ENCODE measurements at places on chromosomes 12 and 14.
A peak's percentile ranks its signal among the peaks of the same experiment; 100 is the strongest.

- no peak for DNase-seq
Measured at GRCh38 chr14:51780741-51781140, 79.7 kb upstream of the GNG2 start.

DNA sequence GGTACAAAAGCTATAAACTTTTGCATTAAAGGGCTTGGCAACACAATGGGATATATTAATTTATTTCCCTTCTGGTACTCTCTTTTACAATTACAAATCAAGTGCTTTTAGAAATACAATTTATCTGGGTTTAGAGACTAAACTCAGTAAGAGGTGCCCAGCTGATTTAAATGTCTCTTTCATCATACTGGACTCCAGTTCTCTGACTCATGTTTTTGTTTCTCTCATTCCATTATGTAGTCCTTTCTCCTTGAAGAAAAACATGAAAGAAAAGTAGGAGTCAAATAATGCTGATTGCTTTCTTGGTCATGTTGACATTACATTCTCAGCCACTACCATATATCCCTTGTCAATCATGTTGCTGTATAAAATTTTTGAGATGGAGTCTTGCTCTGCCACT is 36.3 kb upstream of the CFL2 start:
- DNase-seq, result peak; percentile 37

- no peak for DNase-seq
Measured at GRCh38 chr14:32256576-32256975, 53.5 kb upstream of the RNU6-8 start.

DNA sequence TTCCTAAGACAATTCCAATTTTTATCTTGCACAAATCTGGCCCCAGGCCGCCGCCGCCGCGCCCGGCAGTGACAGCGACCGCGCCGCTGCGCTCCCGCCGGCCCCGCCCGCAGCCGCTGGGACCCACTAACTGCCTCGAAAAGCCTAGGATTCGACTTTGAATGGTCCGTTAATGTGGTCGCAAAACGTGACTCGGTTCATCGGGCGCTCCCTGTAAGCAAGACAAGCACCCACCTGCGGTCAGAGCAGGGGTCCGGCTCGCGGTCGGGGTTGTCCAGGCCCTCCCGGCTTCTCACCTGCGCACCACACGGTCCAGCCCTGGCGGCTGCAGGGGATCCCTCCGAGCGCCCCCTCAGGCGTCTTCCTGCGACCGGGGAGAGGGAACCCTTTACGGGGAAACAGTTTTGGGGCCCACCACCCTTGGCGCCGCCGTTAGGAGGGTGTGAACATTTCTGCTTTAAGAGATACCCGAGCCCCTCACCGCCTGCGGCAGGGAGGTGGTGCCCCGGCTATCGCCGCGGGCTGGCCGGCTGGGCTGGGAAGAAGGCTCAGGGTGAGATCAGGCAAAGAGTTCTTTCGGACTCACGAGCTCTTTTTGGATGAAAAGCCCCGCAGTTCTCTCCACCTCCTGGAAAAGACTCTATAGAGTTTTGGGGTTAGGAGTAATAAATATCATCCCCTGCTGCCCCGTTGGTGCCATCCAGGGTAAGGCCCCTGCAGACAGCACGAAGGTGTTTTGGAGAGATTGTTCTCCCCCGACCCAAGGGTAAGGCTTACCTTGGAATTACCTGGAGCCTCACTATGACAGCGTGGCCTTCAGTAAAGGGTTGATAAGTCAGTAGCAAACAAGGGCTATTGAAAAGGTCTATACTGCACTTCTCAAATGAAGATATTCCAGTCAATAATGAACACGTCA is 13.6 kb upstream of the FOXJ2 start:
- DNase-seq, result no peak

DNA sequence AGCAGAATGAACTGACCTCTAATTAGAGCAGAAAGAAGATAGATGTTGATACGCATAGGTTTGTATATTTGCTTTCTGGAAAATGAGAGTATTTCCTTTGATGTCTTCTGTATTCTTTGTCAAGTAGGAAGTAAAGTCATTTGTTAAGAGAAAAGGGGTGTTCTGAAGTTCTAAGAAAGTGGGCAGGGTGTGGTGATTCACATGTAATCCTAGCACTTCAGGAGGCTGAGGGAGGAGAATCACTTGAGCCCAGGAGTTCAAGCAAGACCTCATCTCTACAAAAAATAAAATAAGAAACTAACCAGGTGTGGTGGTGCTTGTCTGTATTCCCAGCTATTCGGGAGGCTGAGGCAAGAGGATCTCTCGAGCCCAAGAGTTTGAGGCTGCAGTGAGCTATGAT is 2.8 kb downstream of the RHNO1 start:
- DNase-seq, result no peak

- DNase-seq, result no peak
Measured at GRCh38 chr12:102454808-102455760, 25.3 kb downstream of the IGF1 start.

DNA sequence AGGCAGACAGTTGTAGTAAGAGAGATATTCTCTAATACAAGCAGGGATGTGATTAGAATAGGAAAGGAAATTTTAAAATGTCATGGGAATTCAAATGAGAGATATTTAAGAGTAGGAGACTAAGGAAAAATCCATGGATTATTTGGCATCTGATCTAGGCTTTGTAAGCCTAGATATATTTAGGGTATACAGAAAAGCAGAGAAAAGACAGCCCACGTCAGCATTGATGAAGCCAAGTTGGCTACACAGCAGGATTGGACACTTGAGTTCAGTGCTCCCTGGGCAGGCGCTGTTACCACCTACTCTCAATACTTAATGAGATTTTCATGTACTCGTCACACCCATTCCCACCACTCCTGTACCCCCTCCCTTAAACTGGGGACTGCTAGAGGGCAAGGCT is 1.7 kb upstream of the KCNJ8 start:
- no peak for DNase-seq

GRCh38 chr12:56716933-56717880 is 7.9 kb downstream of the NACA start:
- no peak for DNase-seq

DNA sequence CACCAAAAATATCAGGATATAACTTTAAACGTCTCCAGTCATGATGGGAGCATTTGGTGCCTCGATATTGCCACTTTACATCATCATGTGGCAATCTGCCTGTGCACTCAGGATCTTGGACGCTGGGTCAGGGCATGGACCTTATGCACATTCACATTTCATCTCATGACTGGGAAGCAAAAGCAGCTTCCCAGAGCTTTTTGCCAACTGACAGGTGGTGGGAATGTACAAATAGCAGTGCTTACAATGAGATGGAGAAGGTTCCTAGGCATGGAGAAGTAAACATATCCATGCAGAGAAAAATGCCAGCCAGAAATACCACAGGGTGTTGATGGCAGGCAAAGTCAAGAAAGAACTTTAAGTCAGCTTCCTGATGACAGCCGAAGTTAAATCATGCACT is 30.3 kb downstream of the EFCAB11 start:
- DNase-seq, result no peak

- DNase-seq, result no peak
Measured at GRCh38 chr12:127162902-127163301, 1104.1 kb upstream of the TMEM132C start.

- no peak for DNase-seq
Measured at GRCh38 chr14:82438436-82438835, 904.8 kb upstream of the SEL1L start.

DNA sequence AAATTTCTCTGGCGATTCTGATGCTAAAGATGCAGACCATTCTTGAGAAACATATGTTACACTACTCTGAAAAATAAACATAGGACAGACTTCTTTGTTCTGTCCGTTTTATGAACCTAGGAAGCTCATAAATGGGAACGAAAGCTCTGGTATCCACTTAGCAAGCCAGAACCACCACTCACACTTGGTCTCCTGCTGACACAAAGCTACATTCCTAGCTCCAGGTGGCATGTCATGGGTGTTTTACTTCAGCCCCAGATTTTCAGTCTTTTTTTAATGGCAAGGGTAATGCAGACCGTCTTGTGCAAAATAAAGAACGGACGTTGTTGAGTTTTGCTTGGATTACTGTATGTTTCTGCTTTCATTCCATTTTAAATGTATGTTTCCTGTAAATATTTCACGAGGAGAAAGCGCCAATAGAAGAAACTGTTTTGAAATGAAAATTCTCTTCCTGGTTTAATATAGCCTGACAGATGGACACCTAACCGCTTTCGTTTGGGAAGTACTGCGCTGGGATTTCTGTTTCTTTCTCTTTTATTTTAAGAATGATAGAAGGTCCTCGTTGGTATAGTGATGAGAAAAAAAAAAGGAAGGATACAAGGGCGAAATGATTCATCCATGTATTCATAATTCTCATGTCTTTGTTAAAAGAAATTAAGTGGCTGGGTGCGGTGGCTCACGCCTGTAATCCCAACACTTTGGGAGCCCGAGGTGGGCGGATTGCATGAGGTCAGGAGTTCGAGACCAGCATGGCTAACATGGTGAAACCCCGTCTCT is 871 bp upstream of the COQ5 start:
- DNase-seq, result no peak

GRCh38 chr14:31530136-31530535 is 31.1 kb upstream of the NUBPL start:
- no peak for DNase-seq

DNA sequence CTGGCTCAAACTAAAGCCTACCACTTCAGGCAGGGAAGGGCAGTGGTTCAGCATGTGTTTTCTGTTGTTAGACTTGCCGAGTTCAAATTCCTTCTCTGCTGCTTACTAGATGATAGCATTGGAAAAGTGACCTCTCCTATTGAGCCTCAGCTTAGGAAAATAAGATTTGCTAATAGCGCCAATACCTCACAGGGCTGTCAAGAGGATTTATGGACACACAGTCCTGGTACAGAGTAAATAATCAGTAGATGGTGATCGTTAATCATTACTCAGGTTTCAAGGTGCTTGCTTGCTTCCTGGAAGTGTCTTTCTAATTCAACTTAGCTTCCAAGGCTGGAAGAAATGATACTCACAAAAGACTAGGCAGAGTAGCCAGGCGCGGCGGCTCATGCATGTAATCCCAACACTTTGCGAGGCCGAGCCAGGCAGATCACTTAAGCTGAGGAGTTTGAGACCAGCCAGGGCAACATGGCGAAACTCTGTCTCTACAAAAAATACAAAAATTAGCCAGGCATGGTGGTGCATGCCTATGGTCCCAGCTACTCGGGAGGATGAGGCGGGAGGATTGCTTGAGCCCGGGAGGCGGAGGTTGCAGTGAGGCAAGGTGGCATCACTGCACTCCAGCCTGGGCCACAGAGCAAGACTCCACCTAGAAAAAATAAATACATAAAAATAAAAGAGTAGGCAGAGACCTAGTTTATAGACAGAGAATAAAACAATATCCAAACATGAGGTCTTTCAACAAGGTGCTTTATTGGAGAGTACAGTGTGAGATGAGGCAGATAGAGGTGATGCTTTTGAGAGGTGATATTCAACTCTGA is 6.0 kb downstream of the PLA2G1B start:
- DNase-seq, result no peak

GRCh38 chr12:99959549-99960170 is 25.1 kb downstream of the ANKS1B start:
- peak; percentile 11 for DNase-seq

DNA sequence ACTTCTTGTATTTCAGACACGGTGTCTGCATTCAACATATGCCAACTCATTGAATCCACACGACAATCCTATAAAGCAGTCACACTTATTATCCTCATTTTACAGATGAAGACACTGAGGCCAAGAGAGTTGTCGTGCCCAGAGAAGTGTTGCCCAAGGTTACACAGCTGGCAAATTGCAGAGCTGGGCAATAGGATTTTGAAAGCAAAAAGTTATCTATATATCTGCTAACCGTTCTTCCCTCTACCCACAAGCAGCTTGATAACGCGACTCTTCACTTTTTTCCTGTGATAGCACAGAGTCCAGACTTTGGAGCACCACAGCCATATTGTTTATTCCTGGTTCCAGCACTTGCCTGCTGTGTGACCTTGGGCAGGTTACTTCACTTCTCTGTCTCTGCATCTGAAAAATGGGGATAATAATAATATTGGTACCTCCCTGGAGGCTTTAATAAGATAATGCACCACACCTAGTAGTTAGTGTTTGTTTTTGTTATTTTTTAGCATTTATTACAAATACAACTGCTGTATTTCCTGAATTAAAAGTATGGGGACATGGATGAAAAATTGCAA is 82.2 kb downstream of the CHST11 start:
- DNase-seq, result no peak

DNA sequence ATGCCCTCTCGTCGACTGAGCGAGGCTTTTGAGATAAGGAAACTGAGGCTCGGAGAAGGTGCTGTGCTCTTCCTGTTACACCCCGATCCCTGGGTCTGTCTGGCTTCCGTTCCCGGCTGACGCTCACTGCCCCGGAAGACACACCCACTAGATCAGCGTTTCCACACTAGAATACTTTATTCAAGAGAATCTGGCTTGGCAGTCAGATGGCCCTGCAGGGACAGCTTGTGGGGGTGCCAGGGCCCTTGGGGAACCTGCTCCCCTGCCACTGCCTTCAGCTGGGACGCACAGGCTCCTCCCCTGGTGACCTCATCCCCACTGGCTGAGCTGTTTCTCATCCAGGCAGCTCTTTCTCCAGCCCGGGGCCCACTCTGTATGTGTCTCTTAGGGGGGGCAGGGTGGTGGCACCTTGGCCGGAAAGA is 13.7 kb downstream of the PGF start:
- DNase-seq, result no peak

- no peak for DNase-seq
Measured at GRCh38 chr14:75487155-75487671, 35.1 kb upstream of the BATF start.

DNA sequence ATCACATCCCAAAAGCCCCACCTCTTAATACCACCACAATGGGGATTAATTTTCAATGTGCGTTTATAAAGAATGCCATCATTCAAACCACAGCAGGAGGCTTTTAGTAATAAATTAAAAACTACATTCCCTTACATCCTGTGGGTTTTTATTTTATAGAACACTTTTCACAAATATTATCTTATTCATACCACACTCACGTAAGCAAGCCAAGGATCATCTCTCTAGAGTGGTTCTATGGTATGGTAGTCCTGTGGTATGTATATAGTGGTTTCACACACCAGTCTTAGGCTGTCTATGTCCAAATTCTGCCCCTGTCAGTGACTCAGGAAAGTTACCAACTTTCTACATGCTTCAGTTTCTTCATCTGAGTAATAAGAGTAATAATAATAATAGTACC is 100.2 kb downstream of the GALC start:
- DNase-seq, result no peak

DNA sequence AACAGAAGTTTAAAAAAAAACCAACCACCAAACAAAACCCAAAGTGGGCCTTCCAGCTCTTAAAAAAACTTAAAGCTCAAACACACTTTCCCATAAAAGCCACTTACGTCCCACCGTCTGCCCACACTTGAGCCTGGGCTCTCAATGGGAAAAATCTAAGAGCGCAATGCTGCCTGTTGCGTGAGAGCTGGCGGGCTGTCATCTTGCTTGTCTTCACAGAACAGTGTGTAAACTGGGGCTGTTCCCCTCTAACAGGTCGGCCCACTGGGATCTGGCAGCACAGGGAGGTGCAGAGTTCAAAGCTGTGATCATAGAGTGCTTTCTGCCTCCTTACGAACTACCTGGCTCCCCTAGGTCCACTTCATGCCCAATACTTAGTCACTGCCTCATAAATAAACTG is 80.0 kb downstream of the DICER1 start:
- no peak for DNase-seq

DNA sequence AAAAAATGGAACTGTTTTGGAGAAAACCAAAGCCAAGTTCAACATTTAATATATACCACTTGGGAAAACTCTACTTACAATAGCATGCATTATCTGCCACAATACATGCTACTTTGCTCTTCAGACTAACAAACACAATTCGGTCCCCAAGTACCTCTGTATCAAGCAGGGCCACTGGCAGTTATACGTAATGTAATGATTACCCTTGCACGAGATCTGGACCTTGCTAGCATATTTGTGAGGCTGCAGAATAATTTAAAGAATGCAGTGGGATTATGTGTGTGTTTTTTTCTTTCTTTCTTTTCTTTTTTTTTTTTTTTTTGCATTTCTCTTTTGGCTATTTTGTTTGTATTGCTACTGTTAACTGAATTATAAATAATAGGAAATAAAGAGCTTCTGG is 22.8 kb upstream of the PYGL start:
- DNase-seq, result no peak
